ENCODE measurements at places on chromosomes 7 and 10. TPM values are rescaled to one million over a fixed set of nuclear protein-coding genes. Genes with fewer than 3 reads are reported as not detected.

GRCh38 chr10:56623064-56623463 lies 262.0 kb upstream of the ZWINT start:
- no peak for DNase-seq

MOGAT3 gene
- total RNA-seq = not detected

ERVW-1 gene
- not detected for total RNA-seq

MBLAC1 gene
- total RNA-seq = 5.3 TPM
